CD4-positive, alpha-beta T cell treated with Interleukin-4 for 1 hour (primary cell): ENCODE measurements at places on chromosomes 1 and 21.

DNA sequence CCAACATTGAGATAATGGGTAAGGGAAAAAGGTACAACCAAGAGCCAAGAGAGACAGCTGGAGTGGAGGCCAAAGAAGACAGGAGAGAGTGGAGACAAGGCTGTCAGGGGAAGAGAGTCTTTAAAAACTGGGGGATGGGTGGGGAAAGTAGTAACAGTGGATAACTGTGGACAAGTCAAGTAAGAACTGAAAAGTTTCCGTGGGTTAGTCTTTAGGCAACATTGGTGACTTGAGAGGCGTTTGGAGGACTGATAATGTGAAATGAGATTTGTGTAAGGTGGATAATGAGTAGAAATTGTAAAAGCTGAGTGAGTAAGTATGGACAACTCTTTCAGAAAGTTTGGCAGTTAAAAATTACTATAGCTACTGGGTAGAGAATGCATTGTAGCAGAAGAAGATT lies 10.4 kb downstream of the PPP2R5A start:
- no peak for DNase-seq

GRCh38 chr1:185351734-185352466 lies 34.9 kb upstream of the IVNS1ABP start:
- DNase-seq, result no peak

- no peak for DNase-seq
These were observed 59.0 kb downstream of the MTR start for GRCh38 chr1:236853921-236854604.

DNA sequence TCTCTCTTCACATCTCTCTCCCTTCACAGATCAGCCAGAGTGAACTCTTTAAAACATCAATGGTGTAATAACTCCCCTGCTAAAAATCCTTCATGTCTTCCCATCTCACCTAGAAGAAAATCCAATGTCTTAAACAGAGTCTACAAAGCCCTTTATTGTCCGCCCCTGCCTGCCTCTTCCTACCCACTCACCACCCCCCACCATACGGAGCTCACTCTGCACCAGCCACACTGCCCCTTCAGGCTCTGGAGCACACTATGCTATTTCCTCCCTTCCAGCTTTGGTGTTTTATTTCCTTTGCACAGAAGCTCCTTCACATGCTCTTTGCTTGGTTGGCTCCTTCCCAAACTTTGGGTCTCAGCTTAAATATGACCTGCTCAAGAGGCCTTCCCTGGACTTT lies 10.2 kb downstream of the CAMK1G start:
- DNase-seq, result no peak

DNA sequence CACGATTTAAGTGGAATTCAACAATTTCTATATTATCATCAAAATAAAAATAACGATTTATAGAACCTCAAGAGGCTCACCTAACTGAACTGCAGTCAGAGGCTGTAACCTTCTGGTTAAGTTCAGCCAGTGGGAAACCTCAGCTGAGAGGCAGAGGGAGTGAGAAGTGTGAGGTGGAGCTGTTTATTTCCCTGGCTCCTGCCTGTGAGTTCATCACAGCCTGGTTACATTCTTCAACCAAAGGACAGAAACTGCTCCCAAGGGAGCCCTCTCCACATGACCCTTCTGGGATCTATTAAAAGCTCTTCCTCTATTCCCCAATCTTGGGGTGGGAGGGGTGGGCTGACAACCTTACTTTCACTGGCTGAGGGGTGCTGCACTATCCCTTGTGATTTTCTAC lies 22.2 kb downstream of the DYNLT5 start:
- no peak for DNase-seq

DNA sequence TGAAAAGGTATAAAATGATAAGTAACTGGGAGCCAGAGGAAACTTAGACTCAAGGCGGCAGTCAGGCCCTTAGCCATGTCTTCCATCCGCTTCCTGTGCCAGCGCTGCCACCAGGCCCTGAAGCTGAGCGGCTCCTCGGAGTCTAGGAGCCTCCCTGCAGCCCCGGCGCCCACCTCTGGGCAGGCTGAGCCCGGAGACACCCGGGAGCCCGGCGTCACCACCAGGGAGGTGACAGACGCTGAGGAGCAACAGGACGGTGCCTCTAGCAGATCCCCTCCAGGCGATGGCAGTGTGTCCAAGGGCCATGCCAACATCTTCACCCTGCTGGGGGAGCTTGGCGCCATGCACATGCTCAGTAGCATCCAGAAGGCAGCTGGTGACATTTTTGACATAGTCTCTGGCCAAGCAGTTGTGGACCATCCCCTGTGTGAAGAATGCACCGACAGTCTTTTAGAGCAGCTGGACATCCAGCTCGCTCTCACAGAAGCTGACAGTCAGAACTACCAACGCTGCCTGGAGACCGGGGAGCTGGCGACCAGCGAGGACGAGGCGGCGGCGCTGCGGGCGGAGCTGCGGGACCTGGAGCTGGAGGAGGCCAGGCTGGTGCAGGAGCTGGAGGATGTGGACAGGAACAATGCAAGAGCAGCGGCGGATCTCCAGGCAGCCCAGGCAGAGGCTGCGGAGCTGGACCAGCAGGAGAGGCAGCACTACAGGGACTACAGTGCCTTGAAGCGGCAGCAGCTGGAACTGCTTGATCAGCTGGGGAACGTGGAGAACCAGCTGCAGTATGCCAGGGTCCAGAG lies at the start of gene BECN2:
Gene BECN2 (plus strand): TSS at position 76 of the 803 bp plus-strand sequence. CDS start 0 bp downstream, at position 76.
- no peak for DNase-seq

GRCh38 chr1:176878750-176879536 lies 285.6 kb downstream of the ASTN1 start:
- DNase-seq, result no peak

DNA sequence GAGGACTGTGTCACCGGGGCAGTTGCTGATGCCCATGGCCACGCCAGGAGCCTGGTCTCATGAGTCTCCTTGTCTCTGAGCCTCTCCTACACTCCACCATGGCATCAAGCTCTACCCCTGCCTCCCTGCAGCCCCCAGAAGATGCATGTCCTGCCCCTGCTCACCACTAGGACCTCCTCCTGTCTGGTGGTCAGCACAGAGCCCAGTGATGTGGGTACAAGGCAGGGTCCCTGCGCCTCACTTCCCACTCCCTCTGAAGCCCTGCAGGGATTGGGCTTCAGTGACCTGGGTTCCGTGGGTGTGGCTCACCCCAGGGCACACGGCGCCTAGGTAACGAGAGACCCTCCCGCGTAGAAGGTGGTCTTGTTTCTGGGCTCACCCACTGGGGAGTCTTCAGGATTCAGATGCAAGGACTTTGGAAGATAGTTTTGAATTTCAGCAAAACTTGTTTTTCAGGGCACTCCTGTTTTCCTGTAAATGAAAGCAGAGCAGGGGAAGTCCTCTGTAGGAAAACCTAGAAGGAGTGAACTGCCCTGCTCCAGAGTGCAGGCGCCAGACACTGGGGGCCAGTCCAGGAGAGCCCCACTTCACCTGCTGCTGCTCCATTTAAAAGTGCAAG lies 2.8 kb downstream of the COL18A1 start:
- no peak for DNase-seq

DNA sequence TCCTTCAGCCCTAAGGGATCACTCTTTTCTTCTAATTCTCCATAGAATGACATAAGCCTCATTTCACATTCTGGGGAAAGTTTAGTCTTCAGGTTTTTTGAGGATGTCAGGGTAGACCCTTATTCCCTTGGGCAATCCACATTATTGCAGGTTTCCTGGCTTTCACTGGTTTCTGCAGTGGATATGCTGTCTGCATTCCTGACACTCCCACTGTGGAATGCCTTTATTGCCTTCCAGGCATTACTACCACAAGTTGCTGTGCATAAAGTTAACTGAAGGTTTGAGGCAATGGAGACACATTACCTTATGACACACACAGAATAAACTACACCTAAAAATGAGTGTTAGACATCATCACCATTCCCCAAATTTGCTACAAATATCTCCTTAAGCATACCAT lies 12.7 kb downstream of the FASLG start:
- DNase-seq, result no peak

GRCh38 chr1:99003581-99004253 lies 944 bp downstream of the PLPPR5 start:
- no peak for DNase-seq

DNA sequence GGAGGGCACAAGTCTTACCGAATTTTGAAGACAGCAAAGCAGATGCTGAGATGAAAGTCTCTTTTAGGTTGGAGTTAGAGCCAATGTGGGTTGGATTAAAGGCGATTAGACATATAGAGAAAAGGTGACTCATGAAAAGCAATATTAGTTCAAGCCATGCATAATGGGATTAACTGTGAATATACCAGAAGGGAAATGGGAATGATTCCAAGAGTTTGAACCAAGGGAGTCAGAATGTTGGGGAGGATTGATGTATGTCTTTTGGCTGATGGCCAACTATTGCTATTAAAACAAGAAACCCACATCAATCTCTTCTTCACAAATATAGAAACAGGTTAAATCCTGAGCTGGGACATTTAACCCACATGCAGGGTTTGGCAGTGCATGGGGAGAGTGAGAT lies 1.2 kb downstream of the HMGCS2 start:
- DNase-seq, result no peak

DNA sequence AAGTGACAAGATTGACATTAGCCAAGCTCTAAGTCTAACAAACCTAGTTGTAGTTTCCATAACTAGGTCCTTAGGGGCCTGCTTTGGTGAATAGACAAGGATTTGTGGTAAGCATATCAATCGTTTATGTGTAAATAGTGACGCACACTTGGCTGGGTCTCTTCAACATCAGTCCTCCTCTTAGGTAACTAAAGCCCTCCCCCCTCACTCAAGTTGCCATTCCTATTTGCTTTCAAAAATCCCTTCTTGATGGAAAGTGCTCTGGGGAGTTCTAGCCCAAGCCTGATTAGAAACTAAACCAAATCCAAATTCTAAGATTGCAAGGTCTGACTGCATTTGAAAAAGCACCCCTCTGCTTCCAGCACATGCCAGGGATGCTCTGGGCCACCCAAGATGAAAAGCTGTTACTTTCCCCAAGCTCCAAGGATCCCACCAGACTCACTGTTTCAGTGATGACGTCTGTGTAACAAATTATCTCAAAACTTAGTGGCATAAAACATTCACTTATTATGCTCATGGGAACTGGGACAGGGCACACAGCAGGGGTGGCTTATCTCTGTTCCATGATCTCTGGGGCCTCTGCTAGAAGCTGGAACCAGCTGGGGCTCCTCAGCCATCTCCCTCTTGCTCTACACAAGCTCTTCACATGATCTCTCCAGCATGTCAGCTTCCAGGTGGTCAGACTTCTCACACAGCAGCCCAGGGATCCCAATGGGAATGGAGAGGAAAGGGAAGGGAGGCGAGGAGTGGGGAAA lies 74.1 kb downstream of the RRAGC start:
- DNase-seq, result no peak

- DNase-seq, result no peak
These were observed 10.8 kb downstream of the CFAP45 start for GRCh38 chr1:159889202-159889601.

- no peak for DNase-seq
These were observed 3933.6 kb downstream of the SRGAP2C start for GRCh38 chr1:125118147-125118993.

GRCh38 chr1:160454371-160455152 lies 54.2 kb downstream of the VANGL2 start:
- no peak for DNase-seq

DNA sequence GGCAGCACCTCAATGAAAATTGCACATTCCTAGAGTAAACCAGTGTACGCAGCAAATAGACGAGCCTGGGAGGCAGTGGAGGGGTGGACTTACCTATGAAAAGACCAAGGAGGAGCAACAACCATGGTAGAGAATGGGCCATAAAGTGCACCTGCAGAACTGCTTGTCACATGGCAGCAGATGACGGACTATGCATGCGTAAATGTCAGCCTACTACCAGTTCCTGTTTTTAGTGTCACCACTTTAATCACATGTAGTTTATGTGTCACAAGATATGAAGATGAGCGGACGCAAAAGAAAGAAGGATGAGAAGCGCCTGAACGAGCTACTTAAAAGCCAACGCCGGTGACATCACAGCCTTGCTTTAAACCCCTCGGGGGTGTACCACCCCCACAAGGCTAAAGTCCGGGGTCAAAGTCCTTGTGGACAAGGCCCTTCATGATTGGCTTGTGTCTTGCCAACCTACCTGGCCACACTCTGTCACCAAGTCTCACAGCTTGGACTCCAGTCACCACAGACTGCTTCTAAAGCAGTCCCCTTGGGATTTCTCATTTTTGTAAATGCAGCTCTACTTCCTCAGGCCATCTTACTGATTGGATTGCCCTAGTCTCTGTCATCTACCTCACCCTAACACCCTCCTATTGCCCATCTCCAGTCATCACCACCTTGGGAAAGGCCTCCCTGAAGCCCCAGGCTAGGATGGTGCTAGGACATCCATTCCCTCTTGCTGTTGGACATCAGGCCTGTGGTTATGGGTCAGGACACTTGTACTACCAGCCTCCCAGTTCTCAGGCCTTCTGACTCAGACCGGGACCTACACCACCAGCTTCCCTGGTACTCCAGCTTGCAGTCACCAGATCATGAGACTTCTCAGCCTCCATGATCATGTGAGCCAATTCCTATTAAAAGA lies 6.0 kb upstream of the LY9 start:
- DNase-seq, result no peak

DNA sequence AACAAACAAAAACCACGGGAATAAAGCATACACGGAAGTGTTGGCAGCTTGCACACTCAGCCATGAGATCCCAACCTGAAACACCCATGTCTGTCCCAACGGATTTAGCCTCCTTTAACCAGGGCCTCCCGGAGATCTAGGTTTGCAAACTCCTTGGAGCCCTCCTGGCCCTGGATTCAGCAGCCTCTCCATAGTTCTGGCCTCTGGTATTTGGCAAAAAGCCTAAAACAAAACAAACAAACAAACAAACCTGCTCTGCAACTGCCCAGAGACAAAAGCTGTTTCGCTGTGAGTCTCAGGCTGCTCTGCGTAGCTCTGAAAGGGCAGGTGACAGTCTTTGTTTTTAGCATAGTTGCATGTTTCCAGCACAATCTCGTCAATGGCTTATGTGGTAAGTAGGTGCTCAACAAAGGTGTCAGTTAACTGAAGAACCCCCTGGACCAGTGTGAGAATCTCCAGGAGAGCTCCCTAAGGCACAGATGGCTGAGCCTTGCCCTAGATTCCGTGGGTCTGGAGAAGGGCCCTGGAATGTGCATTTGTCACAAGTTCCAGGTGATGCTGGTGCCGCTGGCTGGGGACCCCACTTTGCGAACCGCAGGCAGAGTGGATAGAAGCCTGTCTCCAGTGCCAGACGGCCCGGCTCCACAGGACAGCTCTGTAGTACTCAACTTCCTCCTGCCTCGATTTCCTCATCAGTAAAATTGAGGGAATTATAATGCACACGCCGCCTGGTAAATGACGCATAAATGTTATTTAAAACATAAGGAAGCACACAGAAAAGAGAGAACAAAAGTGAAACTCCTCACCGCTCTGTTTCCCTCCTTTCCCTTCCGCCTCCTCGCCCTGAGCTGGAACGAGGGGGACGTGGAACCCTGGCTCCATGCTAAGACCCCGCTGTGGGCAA lies 86.2 kb downstream of the RIPK4 start:
- no peak for DNase-seq
